ENCODE measurements at places on chromosomes 2 and 18. TPM values are rescaled to one million over a fixed set of nuclear protein-coding genes. Genes with fewer than 3 reads are reported as not detected.
A peak's percentile ranks its signal among the peaks of the same experiment; 100 is the strongest.

DNA sequence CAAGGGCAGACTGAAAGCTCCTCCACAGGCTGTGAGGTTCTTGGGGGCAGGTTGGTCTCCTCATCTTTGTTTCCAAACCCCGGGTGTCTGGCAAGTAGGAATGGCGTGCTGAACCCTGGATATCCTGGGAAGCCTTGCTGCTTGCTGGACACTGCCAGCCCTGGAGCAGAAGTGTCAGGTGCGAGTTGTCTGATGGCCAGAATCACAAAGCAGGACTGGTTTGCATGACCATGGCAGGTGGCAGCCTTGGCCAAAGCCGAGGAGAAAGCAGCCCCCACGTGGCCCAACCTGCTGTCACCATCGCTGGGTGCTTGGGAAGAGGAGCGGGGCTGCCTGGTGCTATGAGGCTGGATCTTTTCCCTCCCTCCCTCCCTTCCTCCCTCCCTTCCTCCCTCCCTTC is 309.5 kb upstream of the HS6ST1 start:
- DNase-seq = no peak

DNA sequence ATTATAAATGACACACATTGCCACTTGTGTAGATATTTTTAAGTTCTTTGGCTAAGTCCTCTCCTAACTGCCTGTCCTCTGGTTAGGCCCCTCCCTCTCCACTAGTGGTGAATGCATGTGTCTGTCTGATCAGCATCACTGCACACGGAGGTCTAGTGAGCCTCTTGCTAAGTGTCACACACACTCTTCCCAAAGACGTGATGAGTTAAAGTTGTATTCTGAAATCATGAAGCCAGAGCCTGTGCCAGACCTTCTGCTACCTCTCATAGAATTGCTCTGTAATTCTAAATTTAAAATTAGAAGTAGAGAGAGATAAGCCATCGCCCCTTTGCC is 41.3 kb downstream of the RALB start:
- no peak for DNase-seq

DNA sequence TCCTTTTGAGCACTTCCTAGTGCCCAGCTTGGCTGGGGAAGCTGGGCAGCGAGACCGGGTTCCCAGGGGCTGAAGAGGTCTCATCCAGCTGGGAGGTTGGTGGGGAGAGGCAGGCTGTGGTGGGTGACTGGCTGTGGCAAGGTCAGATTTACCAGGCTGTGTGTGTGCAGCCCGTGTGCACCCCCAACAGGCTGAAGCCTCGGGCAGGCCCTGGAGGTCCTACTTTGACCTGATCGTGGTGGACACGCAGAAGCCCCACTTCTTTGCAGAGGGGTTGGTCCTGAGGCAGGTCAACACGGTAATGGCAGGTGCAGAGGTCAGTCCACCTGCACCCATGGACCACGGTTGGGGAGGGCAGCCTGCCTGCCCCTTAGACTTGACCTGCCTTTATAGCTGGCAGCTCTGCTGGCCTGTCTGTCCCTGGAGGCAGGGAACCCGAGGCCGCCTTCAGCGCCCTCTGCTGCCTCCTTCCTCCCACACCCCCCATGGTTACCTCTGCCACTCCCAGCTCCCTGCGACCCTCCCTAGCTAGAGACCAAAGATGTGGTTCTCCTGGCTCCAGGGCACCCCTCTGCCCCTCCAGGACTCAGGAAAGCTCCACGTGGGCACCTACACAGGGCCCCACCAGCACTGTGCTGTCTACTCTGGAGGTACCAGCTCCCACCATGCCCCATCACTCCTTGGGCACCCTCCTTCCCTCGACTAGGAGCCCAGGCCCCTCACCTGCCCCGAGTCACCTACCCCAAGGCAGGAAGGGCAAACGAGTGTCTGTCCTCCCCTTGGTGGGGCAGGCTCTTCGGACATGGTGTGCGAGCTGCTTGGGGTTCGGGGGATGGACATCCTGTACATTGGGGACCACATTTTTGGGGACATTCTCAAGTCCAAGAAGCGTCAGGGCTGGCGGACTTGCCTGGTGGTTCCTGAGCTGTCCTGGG is 4.0 kb downstream of the NT5DC4 start:
- DNase-seq = peak; percentile 47

DNA sequence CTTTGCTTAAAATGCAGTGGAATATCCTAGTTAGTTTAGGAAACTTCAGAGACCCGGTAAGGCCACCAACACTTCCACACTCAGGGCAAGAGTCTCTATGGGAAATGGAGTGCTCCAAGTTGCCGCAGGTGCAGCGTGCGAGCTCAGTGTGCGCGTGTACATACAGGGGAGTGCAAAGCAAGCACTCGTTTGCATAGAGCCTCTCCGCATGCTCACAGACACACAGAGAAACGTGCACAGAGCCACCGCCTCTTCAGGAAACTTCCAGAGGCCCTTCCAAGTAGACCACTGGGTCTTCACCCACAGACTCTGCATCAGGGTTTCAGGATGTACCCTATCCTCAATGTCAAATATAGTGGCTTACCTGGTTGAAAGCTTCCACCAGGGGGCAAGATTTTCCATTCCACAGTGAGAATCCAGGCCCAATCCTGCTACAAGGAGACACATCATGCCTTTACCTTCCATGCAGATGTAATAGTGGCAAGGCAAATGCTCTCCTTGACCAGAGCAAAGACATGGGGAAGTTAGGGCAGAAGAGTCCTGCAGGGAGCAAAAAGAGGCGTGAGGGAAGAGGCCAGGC is 513.0 kb upstream of the MYT1L start:
- DNase-seq = peak; percentile 15

DNA sequence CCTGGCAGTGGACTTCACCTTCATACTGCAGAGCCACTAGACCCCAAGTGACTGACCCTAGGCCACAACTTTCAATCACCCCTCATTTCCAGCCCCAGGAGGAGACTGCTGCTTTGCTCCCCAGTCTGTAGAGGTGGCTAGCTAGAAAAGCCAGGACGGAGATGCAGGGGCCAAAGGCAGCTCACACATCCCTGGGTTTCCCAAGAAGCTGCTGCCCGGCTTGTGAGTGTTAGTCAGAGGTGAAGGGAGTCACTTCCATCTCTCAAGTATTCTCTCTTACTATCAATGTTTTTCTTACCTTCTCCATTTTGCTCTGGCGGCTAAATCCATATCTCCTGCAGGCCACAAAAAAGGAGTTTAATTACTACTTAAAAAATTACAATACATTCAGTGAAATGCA is 36.2 kb downstream of the CCDC93 start:
- DNase-seq = no peak

DNA sequence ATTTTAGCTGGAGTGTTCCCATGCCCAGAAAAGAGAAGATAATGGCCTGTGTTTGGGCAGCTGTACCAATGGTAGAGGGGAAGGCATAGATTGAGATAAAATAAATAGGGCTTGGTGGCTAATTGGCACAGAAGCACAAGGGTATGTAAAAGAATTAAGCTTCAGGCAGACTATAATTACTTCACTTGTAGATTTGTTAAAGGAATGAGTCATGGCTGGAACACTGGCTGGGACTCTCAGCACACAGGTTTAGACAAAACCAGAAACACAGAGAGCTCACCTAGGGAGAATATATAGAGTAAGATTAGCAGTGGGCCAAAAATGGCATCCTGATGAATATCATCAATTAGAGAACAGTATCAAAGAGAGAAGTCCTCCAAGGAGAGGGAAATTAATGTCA is 198.3 kb upstream of the FIGN start:
- DNase-seq = no peak

DNA sequence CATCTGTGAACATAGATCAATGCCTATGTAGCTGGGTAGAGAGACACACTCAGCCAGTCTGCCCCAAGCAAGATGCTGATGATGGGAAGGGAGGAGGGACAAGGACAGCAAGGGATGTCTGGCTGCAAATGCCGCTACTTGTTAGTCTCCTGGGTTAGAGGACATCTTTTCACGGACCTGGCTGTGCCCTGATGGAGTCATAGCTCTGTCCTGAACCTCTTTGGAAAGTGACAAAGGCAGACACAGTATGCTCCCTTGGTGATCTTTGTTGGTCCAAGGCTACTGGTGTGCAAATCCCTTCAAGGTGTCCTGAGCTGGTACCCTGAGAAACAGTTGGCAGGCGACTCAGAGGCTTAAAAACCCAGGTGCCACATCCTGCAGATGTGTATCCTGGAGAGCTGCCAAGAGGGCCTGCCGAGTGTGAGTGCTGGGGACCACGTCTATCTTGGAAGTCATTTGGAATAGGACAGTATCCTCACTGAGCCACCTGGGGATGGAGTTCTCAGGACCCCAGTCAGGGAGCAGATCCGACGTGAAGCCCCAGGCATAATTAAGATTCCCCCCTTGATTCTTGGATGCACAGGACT is 10.8 kb downstream of the FOSL2 start:
- DNase-seq = no peak

DNA sequence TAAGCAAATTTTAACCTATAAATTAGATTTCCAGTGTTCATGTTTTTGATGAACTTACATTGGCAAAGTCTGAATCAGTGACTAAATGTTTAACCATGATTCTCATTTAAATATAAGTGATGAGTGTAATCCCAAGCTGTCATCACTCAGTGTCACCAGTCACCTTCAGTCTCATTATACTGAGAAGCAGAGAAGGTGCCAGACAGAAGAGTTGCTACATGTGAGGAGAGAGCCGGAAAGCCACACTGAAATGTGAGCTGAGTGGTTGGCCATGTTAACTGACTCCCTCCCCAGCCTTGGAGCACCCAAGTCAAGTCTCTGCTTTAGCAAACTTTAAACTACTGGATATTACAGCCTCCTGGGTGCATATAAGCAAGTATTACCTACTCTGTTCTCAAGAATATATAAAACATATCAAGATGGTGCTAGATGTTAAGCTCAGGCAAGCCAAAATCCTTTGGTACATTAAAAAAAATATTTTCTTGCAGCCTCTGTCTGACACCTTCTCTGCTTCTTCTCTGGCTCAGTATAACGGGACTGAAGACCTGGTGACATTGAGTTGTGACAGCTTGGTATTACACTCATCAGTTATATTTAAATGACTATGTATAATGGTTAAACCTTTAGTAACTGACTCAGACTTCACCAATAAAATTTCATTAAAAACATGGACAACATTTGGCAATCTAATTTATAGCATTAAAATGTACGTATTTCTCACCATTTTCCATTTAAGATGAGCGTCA is 75.8 kb upstream of the MAP3K20 start:
- DNase-seq = no peak

The SERPINB13 gene
- not detected for total RNA-seq

The DOK6 gene
- 17.2 TPM for total RNA-seq

The ADGRF3 gene
- total RNA-seq = 0.40 TPM

Measured in HepG2 (cell line).